ENCODE measurements at places on chromosomes 2 and 18. TPM values are rescaled to one million over a fixed set of nuclear protein-coding genes. Genes with fewer than 3 reads are reported as not detected.

- no peak for DNase-seq
Measured at GRCh38 chr18:68555879-68556301, 159.0 kb downstream of the TMX3 start.

DNA sequence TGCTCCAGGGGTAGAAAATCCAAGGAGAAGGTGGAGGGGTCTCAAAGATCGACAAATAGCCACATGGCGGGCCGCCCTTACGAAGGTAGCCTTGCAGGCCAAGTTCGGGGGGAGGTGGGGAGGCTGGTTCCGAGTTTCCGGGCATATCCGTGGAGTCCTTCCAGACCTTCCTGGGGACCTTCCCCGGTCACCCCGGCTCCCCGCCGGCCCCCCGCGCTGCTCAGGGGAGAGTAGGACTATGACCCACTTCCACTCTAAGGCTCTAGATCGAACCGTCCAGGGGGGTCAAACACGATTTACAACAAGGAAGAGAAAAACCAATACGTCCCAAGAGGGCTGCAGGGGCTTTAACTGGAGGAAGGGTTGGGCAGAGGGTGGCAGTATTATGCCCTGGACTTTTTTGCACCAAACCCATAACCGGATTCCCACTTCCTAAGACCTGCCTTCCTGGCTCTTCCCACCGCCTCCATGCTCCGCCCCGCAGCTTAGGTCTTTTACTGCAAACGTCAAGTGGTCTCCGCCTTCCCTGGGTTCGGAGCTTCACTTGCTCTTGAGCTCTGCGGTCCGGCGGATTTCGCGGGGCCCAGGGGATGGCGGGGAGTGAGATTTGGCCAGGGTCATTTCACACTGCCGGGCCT, 779 bp upstream of the LYPD6 start:
- no peak for DNase-seq

DNA sequence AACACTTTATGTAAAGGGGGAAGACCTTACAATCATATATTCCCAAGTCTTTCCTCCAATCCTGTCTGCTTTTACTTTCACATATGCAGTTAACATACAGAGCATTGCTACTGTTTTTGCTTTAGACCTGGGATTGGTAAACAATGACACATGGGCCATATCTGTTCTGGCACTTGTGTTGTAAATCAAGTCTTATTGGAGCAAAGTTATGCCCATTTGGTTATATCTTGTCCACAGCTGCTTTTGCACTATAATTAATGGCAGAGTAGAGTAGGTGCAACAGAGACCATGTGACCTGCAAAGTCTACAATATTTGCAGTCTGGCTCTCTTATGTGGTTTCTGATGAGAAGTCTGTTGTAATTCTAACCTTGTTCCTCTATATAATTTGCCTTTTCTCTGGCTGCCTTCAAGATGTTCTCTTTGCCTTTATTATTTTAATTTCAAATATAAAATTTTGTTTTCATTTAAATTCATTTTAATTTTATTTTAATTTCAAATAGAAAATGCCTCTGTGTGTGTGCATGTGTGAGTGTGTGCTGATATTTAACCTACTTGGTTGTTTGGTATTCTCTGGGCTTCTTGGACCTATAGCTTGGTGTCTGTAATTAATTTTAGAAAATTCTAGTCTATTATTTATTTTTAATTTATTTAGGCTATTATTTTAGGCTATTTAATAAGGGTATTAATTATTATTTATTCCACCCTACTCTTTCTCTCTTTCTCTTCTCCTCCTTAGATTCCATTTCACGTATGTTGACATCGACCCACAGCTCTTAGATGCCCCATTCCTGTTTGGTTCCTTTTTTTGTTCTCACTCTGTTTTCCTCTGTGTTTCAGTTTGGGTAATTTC, 16.8 kb upstream of the LPIN1 start:
- DNase-seq: no peak

DNA sequence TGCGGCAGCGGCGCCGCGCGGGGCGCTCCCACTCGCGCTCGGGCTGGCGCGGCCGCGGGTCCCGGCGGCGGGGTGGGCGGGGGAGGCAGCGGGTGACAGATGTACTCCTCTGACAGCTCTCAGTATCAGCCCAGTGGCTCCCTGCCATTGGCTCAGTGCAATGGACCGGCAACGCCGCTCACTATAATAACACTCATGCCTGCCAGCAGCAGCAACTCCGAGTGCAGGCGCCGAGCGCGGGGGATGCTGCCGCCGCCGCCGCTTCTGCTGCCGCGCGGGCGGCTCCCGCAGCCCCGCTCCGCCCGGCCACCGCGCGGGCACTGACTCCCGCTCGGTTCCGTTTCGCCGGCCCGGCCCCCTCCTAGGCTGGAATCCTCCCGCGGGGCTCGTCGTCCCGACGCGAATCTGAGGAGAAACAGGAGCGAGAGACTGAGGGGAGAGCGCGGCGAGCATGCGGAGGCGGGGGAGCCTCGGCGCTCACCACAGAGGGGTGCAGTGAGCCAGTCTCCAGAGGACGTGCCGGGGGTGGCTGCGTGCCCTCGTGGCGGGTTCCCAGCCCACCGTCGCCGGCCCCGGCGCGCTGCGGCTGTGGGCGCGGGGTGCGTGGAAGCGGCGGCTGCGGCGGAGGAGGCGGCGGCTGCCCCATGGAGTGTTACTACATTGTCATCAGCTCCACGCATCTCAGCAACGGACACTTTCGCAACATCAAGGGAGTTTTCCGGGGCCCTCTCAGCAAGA, at the start of gene ZNF804A:
Gene ZNF804A, plus strand, starts transcription at position 214 of the 738 bp plus-strand sequence. Its CDS starts 431 bp downstream, at position 645.
- DNase-seq: no peak

- DNase-seq: no peak
Measured at GRCh38 chr18:1595195-1595594, 690.5 kb downstream of the ADCYAP1 start.

The ZAP70 gene
- 440 TPM for total RNA-seq

DNA sequence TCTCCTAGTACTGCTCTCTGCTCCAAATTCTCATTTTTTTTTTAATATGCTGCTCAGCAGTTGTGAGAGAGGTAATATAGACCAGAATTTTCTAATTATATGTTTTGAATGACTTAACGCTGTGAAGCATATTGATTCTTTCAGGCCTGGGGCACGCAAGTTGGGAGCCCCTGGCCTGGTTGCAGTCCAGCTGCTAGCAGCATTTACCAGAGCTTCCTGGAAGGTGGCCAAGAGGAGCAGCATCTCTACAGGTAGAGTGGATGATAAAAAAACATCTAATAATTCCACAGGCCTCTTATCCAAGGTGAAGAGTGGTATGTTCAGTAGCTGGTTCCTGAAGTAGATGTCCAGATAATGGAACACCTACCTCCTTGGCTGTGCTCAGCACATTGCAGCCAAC, 7.3 kb upstream of the UGP2 start:
- no peak for DNase-seq

The RUFY4 gene
- 0.78 TPM for total RNA-seq

- DNase-seq: no peak
Measured at GRCh38 chr2:221104361-221104811, 467.7 kb downstream of the EPHA4 start.

The TBC1D8 gene
- total RNA-seq: 1.8 TPM

The GULP1 gene
- total RNA-seq: not detected

GRCh38 chr2:222318026-222318711, 19.4 kb upstream of the PAX3 start:
- no peak for DNase-seq

The STRN gene
- total RNA-seq: 20.4 TPM

The DNAH6 gene
- total RNA-seq: 0.59 TPM

DNA sequence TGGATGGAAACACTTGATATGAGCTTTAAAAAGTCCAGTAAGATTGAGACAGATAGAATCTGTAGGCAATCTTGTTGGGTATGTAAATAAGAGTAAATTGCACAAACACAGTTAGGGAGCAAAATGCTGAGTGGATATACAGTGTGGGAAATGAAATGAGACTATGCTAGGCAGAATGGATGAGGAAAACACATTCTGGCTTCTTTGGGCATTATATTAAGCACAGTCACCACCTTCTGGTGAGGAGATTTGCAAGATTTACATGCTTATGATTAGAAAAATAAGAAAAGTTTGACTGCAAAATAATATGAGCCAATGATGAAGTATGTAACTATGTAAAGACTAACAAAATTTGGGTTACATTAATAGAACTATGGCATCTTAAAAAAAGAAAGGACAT, 2165.0 kb upstream of the CELF4 start:
- DNase-seq: no peak

DNA sequence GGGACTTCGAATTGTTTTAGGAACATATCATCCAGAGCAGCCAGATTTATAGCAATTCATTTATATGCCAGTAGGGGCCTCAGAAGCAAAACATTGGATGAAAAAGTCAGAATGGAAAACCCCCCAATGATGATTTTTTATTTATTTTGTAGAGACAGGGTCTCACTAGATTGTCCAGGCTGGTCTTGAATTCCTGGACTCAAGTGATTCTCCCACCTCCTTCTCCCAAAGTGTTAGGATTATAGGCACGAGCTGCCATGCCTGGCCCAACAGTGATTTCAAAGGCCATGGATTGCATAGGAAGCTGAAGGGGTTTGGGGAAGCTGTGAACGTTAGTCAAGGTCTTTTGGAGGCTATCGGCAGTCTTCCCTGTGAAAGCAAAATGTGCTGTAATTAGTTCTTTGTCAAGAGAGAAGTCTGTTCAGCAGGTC, 21.9 kb upstream of the MCFD2 start:
- DNase-seq: no peak

GRCh38 chr2:70974592-70974991, 3.8 kb upstream of the ANKRD53 start:
- no peak for DNase-seq

- no peak for DNase-seq
Measured at GRCh38 chr18:46754188-46754587, 2.7 kb downstream of the ST8SIA5 start.

GRCh38 chr18:54958704-54959625, at the start of gene CCDC68:
CCDC68 (minus strand) TSS chr18:54959461; CDS start chr18:54942791, 16,670 bp downstream.
- DNase-seq: no peak

- no peak for DNase-seq
Measured at GRCh38 chr2:219142329-219142728, 18.3 kb downstream of the NHEJ1 start.

DNA sequence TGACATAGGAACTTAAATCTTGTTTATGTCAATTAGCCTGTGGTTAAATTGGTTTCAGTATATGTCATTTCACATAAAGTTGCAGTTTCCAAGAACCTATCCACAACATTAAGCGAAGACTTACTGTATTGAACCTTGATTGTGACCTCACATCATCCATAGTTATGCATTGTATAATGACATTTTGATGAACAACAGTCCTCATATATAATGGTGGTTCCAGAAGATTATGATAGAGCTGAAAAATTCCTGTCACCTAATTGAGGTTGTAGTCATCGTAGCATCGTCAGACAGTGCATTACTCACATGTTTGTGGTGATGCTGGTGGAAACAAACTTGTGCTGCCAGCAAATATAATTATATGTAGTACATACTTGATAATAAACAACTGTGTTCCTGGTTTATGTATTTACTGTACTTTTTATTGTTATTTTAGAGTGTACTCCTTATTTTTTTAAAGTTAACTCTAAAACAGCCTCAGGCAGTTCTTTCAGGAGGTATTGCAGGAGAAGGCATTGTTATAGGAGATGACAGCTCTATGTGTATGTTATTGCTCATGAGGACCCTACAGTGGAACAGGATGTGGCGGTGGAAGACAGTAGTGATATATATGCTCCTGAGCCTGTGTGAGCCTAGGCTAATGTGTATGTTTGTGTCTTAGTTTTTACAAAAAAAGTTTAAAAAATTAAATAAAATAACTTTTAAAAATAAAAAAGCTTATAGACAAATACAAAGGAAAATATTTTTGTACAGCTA, 56.6 kb downstream of the UBE2E3 start:
- DNase-seq: no peak

The DCTN1 gene
- 51.4 TPM for total RNA-seq

DNA sequence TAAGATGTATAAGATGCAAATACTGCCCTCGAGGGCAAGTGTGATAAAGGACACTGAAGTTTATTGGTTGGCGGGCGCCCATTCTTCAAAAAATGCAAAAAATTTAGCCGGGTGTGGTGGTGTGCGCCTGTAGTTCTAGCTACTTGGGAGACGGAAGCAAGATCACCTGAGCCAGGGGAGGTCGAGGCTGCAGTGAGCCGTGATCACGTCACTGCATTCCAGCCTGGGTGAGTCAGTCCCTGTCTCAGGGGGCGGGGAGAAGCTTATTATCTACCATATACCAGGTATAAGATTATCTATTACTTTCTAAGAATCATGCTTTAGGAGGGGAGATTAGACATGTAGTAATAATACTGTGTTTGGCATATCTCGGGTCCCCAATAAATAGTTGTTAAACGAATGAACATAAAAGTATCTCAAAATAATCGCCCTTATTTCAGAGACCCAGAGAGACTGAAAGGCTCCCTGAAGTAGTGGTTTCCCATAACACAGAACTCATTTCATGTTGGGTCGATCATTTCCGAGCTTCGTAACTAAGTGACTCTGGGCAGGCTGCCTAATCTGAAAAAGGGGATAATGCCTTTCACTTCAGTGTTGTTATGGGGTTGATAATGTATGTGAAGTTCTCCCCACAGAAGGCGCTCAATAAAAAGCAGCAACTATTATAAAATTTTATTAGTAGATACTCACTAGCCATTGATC, 1.2 kb upstream of the SELENOI start:
- peak; percentile 13 for DNase-seq

DNA sequence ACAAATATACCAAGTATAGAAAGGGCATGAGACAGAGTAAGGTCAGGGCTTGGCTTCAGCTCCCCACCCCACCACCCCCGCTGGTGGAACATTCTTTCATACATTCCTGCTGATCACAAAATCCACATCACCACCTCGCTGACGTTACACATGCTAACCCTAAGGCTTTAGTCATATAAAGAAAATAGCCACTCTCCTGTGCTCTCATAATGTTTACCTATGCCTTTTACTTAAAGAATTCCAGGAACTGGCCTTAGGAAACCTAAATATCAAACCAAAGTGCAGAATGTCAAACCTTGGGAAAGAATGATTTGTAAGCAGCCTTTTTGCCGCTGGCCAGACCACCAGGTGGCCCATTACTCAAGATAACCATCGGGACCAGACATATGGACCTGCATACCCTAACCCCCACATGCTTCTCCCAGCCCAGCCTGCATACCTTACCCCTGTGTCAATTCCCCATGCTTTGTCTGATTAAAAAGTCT, 136.3 kb upstream of the SLC39A10 start:
- DNase-seq: no peak

- no peak for DNase-seq
Measured at GRCh38 chr2:95296880-95297487, at the start of gene KCNIP3. KCNIP3 (plus strand) TSS chr2:95297347; CDS start chr2:95297439, 92 bp downstream.

DNA sequence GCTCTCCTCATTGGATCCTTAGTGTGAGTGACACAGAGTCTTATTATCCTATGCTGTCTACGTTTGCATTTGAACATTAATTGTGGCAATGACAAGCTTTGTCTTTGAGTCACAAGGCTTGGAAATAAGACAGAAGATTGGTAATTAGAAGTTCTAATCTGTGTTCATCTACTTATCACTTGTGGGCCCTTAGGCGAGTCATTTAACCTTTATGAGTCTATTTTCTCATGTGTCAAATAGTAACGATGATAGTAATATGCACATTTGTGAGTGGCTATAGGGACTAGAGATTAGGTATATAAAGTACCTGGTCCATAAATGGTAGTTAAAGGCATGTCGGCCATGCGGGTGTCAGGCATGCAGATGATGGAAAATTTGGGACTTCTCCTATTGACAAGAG, 105.6 kb upstream of the NABP1 start:
- no peak for DNase-seq
